GM12891 (cell line): ENCODE measurements at places on chromosomes 7 and 10.

GRCh38 chr10:5334196-5334880 is 30.4 kb upstream of the UCN3 start:
- no peak for DNase-seq

DNA sequence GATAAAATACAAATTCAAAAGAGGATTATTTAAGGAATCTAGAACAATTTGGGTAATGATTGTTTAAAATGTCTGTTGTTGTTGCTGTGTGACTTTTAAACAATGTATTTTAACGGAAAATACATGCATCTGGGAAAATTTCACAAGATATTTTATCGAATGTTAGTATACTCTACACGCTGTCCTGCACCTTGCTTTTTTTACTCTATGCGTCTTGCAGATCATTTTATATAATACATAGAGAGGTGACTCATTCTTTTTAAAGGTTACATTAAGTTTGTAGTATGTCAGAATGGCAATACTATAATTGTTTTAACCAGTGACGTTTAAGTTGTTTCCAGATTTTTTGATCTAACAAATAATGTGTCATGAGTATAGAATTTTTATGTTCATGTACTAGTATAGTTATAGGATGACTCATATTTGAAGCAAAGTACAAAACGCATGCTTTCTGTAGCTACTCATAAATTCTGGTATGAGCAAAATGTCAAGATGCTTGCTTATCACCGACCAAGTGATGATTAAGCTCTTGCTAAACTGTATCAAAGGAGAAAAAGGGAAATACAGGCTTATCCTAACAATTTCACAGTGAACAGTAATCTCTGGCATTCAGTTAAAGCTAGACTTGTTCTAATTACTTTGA is 4.9 kb downstream of the DKK1 start:
- no peak for DNase-seq

GRCh38 chr7:133023370-133024071 is 58.4 kb downstream of the CHCHD3 start:
- DNase-seq, result no peak

- peak; percentile 73 for DNase-seq
Measured at GRCh38 chr10:91908337-91909116, 759 bp downstream of the FGFBP3 start.

GRCh38 chr7:25087855-25088254 is 37.2 kb downstream of the CYCS start:
- no peak for DNase-seq

GRCh38 chr10:102375867-102376266 is 19.6 kb upstream of the NFKB2 start:
- no peak for DNase-seq

- no peak for DNase-seq
Measured at GRCh38 chr7:78487464-78487863, 688.9 kb downstream of the PHTF2 start.

DNA sequence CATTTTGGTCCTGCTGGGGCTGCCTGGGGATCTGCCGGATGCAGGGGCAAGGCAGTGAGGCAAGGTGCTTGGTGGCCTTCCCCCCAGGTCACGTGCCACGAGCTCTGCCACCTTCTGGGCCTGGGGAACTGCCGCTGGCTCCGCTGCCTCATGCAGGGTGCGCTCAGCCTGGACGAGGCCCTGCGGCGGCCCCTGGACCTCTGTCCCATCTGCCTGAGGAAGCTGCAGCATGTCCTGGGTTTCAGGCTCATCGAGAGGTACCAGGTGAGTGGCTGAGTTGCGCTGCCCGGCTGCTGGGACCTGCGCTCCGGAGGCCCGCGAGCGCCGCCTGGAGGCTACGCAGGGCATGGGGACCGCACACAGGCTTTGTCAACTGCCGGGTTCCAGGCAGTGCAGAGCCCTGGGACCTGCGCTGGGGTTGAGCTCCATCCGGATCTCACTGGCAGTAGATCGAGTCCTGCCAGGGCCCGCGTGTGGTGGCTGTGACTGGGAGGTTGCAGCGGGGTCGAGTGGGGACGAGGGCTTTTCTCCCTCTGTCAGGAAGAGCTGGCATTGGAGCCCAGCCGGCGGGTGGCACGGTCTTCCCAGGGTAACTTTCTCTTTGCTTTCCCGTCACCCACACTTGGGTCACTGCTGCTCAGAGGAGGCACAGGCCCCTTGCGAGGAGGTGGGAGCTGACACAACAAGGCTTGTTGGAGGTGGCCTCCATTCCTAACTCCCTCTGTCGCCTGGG is 21.7 kb downstream of the AMZ1 start:
- DNase-seq, result peak; percentile 91

- DNase-seq, result no peak
Measured at GRCh38 chr7:143992670-143993069, 7.5 kb upstream of the OR6B1 start.

DNA sequence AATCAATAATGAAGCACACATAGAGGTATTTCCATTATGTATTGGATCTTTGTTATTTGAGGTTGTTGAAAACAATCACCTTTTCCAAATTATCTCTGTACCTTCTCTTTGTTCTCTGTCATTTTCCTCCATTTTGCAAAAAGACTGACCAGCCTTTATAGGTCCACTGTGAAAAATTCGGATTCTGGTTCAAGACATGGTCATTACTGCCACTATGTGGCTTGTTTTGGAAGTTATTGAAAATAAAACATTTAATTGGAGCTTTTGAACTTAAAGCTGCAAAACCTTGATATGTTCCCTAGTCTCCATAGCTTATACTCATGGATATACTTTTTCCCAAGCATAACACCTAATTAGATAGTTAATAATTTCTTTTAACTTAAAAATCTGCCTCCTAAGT is 1094.4 kb downstream of the NRG3 start:
- DNase-seq, result no peak

DNA sequence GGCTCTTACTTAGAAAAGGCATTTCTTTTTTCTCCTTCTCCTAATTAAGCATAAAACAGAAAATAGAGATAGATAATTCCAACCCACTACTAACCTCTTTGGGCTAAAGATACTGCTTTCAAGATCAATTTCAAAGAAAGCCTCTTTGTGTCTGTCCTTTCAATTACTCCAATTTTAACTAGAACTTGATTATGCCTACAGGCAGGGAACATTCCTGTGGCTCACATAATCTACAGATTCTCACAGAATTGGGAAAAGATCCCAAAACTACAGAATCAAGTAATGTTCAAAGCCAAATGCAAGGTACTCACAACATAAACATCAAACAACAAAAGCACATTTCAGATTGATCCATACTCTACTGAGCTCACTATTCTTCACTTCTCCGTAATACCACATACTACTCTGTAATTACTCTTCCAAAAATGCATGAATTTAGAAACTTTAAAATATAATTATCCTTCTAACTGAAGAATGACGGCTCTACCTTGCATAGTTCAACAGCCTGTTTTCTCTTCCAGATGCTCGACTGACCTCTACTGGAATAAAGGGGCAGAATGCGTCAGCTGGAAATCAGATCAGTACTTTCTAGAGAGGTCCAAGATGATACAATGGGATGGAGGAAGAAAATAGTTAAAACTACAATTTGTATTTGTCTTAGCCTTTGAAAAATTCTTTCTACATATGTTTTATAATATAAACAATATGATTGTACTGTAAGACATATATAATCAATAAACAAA is 3.9 kb downstream of the MTERF1 start:
- DNase-seq, result no peak

DNA sequence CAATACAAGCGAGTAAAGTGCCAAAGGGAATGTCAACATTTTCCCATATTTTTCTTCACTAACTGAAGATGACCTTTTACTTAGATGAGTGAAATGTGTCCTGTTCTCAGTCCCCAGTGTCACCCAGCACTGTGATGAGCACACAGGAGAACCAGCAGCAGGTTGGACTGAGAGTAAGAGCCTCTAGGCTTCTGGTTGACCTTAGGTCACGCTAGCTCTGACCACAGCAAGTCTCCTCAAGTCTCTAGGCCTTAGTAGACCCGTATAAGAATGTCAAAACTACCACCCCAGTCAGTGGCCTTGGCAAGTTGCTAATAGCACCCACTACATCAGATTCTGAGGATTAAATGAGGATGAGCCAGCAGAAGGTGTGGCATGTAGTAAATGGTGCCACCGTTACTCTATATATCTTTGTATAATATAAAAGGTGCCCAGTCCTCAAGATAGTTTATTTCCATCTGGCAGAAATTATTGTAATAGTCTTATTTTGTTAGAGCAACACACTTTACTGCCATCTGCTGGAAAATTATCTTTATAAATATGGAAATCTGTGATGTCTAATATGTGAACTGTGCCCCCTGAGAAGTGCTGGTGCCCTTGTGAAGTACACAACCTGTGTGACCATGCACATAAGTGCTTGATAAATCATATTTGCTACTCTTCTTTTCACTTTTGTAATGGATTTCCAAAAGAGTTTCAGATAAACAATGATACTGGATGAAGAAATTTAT is 75.7 kb downstream of the SPAG6 start:
- no peak for DNase-seq

GRCh38 chr7:42981601-42982000 is 49.4 kb downstream of the MRPL32 start:
- no peak for DNase-seq

GRCh38 chr10:62589689-62590088 is 214.8 kb upstream of the ADO start:
- DNase-seq, result no peak

- no peak for DNase-seq
Measured at GRCh38 chr10:23065181-23065948, 30.0 kb upstream of the MSRB2 start.

GRCh38 chr7:158582089-158582456 is 5.5 kb downstream of the PTPRN2 start:
- no peak for DNase-seq

GRCh38 chr7:73891178-73891885 is 30.4 kb downstream of the TMEM270 start:
- DNase-seq, result no peak

DNA sequence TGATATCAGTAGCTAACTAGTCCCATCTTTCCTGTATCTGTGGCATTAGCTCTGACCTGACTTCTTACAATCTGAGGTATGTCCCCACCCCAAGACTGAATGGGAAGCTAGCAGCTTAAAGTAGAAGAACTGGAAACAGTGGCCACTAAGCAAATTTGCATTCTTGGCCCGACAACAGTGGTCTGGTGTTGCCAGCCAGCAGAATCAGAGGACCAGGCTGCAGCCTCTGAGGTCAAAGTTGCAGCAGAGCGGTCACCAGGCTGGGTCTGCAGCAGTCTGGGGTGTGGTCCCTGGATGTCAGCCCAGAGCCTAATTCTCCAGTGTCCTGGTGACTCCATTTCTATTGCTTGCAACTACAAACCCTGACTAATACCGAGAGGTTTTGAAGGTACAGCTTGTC is 26.3 kb downstream of the FAM107B start:
- DNase-seq, result no peak

GRCh38 chr10:75475460-75476182 is 44.2 kb downstream of the LRMDA start:
- DNase-seq, result no peak

DNA sequence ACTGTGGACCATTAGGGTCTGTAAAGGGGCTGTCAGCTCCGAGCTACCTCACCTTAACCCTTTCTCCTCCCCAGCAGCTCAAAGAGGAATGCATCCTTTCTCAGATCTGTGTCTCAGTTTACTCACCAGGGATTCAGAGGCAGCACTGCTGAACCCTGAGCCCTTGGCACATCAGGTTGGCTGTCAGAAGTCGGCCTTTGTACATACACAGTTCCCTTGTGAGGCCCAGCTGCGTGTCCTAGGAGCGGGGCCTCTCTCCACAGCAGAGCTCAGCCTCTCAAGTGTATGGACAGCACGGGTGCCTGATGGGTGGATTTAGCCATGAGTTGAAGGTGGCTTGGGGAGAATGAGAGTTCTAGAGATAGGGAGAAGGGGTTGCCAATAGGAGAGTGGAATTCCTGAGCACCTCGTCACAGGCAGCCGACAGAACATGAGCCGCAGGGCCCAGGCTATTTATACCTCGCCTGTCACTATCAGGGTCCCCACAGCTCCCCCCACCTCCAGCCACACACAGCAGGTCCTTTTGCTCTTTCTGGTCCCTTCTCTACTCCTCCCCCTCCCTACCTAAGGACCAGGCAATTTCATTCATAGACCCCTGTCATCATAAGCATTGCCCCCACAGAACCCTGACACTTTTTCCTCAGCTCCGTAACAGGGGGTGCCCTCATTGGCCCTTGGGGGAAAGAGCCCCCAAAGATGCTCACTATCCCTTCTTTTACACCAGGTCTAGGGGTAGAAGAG is 2.1 kb upstream of the FLNC start:
- DNase-seq, result no peak

GRCh38 chr7:1626769-1627168 is 43.3 kb upstream of the ELFN1 start:
- DNase-seq, result no peak

DNA sequence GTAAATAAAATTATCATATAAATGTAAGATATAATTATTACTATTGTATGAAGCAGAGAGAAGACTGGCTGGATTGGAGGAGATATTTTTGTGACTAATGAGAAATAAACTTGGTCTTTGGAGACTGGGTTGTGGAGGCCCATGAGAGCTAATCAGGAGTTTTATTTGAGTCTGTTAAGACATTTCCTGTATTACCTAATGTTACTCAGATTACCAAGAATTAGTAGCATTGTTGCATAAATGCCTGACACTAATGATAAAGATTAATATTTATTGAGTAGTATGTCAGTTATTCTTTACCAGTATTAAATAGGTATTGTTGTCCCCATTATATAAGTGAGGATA is 7.1 kb downstream of the CCDC126 start:
- no peak for DNase-seq

- no peak for DNase-seq
Measured at GRCh38 chr10:46231087-46231486, 55.7 kb upstream of the ANTXRL start.

GRCh38 chr7:128027485-128027980 is 3.7 kb downstream of the LRRC4 start:
- DNase-seq, result no peak

- no peak for DNase-seq
Measured at GRCh38 chr10:102799691-102800471, 37.3 kb downstream of the CYP17A1 start.

GRCh38 chr7:70693321-70693685 is 438.6 kb upstream of the GALNT17 start:
- no peak for DNase-seq

DNA sequence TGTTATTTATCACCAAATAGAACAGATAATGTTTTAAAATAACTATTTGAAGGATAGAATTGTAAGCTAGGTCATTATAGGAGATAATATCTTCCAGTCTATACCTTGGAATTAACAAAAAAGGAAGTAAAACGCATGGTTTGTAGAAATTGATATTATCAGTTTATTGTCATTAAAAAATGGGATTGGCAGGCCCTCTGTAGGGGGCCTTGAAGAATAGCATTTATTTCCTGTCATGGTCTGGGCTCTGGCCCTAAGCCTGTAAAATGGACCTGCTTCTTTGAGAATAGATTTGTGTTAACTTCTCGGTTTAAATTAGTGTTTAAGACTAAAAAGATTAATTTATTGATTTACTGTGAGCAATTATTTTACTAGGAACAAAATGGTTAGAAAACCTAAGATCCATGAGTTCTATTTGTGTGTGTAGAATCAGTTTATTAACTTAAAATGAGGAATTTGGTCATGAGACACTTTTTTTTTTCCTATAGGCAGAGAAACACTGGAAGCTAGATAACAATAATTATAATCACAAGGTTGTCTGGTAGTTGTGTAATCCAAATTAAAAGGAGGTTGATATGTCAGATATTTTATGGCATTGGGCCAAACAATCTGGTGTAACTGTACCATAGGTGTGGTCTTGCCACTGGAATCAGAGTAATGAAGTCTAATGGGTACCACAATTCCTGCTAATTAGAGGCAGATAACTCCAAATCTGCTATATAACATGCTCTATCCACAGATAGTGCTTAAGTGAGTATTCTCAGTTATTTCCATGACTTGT is 197.4 kb upstream of the FOXP2 start:
- DNase-seq, result no peak
